Stimulated activated CD8-positive, alpha-beta memory T cell treated with anti-CD3 and anti-CD28 coated beads, Interleukin-2, amount 100 ng/mL, for 48 hours (primary cell): ENCODE measurements at places on chromosomes 5 and 9.

GRCh38 chr5:6046296-6046967 is 331.9 kb downstream of the MED10 start:
- DNase-seq, result no peak

GRCh38 chr5:66440202-66440680 is 156.0 kb upstream of the MAST4 start:
- DNase-seq, result no peak

DNA sequence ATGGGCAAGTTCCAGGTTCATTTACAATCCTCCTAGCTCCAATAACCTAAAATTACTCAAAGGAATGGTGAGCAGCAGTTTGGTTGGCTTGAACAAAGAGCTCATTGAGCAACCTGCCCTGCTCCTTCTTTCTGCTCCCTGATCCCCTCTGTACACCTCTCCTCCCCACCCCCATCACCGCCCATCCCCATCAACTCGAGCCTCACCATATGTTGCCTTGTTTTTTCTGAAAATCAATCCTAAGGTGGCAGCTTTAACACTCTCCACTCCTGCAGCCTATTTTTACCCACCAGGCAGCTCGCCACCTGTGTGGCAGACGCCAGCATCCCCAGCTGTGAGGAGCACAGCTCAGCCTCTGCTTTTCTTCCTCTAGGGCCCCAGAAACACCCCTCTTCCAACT is 533.4 kb upstream of the BRINP1 start:
- DNase-seq, result no peak

DNA sequence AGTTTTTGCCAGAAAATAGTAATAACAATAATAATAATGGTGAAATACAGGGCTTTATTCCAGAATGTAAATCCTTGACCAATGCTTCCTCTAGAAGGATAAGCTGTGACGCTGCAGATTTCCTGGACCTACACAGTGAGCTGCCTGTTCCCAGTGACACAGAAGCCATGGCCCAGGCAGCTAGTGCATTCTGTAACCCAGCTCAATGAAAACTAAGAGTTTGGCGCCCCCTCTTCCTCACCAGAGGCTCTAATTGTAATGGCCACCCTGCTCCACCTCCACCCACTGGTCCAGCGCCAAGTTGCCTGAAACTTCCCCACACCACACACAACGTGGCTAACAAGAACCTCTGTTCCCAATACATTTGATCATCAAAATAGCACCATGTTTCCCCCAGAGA is 248.1 kb downstream of the CETN3 start:
- DNase-seq, result no peak

GRCh38 chr9:114238472-114238871 is 83.1 kb downstream of the COL27A1 start:
- no peak for DNase-seq

DNA sequence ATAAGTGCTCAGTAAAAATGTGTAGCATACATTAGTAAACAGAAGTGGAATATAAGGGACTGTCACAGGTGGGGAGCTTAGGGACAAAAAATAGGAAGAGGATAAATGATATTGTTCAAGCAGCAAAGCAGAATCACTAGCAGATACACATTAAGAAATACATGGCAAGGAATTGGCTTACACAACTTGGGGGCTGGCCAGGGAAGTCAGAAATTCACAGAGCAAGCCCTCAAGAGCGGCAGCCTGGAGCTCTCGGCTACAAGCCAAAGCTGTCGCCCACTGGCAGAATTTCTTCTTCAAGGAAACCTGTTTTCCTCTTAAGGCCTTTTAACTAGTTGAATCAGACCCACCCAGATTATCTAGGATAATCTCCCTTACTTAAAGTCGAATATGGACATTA is 73.0 kb upstream of the SMIM23 start:
- DNase-seq, result no peak

- DNase-seq, result no peak
These were observed 7.4 kb downstream of the CDK9 start for GRCh38 chr9:127793093-127793708.

DNA sequence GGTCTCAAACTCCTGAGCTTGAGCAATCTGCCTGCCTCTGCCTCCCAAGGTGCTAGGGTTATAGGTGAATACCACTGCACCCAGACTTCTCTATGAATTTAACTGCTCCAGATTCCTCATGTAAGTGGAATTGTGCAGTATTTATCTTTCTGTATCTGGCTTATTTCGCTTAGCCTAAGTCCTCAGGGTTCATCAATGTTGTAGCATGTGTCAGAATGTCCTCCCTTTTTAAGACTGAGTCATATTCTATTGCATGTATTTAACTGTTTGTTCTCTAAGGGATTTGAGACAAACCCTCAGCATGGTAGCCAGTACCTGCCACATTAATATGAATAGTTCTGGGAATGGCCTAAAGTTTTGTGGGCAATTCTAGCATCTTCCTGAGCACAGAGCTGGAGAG is 53.9 kb upstream of the TUT7 start:
- DNase-seq, result no peak

- no peak for DNase-seq
These were observed 122.8 kb upstream of the MAP3K1 start for GRCh38 chr5:56692359-56693219.

DNA sequence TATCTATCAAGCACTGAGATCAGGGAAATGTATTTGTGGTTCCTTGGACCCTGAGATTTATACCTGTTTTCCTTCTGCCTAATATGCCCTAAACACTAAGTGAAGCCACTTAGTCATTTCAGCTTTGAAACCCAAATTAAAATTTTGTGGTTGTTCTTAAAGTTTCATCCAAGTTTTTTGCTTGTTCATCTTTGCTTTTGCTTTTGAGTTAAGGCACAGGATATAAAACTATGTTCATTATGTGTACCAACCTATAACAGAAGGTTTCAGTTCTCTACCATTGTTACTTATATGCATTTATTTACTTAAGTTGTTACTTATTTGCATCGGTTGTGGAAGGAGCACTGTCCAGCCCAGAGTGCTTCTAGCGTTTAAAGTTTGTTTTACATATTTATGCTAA is 382.3 kb downstream of the PTPRD start:
- DNase-seq, result no peak

GRCh38 chr5:14696851-14697250 is 32.3 kb downstream of the OTULIN start:
- DNase-seq, result no peak

- no peak for DNase-seq
These were observed 392.1 kb upstream of the DAB2 start for GRCh38 chr5:39816866-39817265.

- peak; percentile 48 for DNase-seq
These were observed 71.4 kb downstream of the RALGPS1 start for GRCh38 chr9:126985870-126986498.

- DNase-seq, result no peak
These were observed 1.3 kb downstream of the ASTN2 start for GRCh38 chr9:117413346-117414219.

GRCh38 chr5:173307695-173308094 is 20.5 kb downstream of the STC2 start:
- no peak for DNase-seq

- no peak for DNase-seq
These were observed 68.3 kb upstream of the RGS7BP start for GRCh38 chr5:64437496-64437895.

DNA sequence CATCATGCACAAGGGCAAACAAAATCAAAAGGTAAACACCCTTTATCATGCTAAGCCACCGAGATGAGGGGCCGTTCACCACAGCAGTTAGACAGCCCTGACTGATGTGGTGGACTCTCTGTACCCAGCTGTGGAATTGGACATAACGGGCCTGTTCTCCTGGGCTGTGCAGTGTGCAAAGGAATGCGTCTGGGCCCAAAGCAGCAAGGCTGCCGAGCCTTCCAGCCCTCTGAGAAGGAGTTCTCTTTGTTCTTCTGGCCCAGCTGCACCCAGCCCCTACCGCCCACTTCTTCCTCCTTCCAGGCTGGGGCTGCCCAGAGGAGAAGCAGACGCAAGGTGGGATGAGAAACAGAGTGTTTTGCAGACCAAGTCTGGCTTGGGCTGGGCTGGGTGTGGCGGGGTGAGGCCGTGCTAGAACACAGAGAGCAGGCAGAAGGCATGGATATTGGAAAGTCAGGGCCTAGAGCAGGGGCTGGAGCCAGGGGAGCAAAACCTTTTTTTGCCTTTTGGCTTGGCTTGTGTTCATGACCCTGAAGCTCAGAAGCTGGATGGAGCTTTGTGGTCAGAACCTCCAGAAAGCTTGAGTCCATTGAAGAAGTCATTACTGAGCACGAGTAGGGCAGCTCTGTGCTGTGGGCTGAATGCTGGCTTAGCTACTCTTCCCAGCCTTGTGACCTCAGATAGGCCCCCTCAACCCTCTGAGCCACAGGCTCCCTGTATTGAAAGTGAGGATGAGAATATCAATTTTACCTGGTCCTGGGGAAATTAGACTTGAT is 49.8 kb upstream of the SH3PXD2B start:
- DNase-seq, result no peak

- no peak for DNase-seq
These were observed 13.6 kb downstream of the NTNG2 start for GRCh38 chr9:132175431-132175830.

DNA sequence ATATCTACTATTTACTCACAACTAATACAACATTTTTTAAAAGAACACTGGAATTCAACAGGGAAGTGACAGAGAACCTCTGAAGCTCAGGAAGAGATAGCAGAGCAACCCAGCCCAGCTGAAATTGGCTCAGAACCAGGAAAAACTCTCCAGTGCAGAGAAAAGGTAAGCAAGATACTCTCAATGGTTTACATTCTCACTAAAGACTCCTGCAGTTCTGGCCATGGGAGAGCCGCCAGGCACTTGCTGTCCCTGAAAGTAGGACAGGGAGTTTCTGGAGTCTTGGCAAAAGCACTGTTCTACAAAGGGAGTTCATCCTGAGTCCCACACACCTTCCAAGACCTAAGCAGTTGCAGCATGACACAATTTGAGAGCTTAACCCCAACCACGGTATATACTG is 330.8 kb downstream of the TRIM36 start:
- no peak for DNase-seq

DNA sequence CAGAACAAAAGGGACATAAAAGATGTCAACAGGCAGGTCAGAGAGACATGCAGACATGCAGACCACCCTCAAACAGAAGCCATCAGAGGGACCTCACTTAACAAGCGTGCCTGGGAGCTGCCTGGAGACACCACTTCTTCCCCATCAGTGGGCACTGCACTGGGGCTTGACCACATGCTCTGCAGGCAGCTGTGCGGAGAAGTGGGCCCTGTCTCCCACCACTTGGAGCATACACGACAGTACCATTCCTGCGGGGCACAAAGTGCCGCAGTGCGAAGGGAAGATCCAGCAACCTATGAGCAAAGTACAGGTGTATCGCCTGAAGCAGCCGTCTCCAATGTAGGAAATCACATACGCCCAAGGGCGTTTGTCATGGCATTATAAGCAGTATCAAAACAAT is 150.5 kb upstream of the FOXD4L5 start:
- no peak for DNase-seq

DNA sequence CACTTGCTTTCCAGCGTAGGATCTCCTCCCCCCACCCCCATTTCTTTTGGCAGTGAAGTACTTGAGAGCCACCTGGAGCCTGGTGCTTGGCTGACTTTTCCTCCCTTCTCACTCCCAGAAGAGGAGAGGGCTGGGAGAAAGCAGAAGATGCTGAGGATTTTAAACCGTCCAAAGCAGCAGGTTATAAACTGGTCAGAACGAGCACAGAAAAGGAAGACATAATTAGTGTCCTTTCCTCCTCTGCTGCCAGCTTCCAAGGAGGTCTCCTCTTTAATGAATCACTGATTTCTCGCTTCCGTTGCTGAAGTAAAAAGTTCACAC is 563 bp upstream of the FGF10 start:
- no peak for DNase-seq

DNA sequence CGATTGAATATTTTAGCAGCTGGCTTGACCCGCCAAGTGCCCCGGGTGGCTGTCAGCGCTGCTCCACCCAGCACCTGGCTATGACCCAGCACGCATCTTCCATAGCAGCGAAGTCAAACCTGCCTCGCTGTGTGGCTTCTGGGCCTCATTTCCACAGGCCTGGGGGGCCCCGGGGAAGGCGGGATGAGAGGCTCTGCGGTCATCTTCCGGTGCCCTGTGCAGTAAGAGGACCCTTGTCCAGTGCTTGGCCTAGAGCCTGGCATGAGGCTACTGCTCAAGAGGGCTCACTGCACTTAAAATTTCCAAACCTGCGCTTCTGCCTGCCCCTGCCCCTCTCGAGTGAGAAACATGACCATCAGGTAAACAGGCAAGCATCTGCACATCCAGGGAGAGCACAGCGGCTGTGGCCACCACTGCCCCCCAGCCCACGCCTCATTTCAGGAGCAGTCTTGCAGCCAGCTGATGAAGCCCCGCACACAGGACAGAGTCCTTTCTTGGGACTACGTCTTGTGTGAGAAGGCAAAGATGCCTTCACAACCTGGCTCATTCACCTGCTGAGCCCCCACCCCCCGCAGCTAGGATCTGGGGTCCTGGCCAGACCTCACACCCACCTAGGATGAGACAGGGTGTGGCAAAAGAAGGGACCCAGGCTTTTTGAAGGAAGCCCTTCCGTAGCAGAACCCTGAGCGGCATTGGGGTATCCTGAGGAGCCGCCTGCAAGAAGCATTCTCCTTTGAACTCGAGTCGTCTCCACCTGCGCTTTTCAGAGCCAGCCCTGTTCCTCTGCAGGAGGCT is 69.5 kb upstream of the UNC5A start:
- no peak for DNase-seq
